ENCODE measurements at places on chromosomes 6 and 20.

GRCh38 chr6:107560657-107561056 is 70.7 kb downstream of the SOBP start:
- no peak for DNase-seq

DNA sequence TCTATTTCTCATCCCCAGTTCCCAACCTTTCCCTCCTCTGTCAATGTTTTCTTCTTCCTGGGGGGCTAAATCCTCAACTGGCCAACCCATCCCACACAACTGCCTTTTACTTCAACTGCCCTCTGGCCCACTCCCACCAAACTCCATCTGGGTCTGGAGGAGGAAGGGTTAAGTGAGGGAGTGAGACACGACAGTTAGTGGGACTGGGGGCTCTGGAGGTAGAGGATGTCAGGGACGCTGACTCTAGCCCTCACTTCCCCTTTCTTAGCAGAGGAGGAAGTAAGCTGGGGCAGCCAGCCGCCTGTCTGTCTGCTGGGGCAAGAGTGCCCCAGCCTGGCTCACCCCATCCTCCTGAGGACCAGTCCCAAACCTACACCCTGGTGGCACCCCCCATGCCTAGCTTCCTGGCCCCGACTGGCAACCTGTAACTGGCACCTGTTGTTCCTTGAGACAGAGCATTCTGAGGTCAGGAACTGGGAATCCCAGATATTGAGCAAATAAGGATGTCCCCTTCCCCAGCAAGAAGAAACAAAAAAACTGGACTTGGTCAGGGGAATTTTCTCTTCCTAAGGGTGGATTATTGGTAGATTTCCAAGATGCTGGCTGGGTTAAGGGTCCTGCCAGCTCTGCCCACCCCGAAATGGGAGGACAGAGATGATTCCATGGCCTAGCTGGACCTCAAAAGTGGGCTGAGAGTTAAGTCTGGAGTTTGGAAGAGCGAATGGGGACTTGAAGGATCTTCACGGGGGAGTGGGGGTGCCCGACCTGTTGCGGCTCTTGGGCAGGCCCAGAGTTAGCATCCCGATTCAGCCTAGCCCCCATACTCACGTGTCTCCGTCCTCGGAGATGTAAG is 971 bp downstream of the NFKBIE start:
- peak; percentile 33 for DNase-seq

GRCh38 chr20:20051767-20052073 is 546 bp downstream of the CRNKL1 start:
- no peak for DNase-seq

- no peak for DNase-seq
These were observed 54.1 kb upstream of the PTPRT start for GRCh38 chr20:43243672-43244269.

DNA sequence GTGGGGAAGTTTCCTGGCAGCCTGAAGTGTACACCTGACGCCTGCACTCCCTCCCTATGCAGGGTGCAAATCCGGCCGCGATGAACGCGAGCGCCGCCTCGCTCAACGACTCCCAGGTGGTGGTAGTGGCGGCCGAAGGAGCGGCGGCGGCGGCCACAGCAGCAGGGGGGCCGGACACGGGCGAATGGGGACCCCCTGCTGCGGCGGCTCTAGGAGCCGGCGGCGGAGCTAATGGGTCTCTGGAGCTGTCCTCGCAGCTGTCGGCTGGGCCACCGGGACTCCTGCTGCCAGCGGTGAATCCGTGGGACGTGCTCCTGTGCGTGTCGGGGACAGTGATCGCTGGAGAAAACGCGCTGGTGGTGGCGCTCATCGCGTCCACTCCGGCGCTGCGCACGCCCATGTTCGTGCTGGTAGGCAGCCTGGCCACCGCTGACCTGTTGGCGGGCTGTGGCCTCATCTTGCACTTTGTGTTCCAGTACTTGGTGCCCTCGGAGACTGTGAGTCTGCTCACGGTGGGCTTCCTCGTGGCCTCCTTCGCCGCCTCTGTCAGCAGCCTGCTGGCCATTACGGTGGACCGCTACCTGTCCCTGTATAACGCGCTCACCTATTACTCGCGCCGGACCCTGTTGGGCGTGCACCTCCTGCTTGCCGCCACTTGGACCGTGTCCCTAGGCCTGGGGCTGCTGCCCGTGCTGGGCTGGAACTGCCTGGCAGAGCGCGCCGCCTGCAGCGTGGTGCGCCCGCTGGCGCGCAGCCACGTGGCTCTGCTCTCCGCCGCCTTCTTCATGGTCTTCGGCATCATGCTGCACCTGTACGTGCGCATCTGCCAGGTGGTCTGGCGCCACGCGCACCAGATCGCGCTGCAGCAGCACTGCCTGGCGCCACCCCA is 1.2 kb downstream of the GPR6 start:
- no peak for DNase-seq

GRCh38 chr6:16939839-16940238 is 162.0 kb upstream of the STMND1 start:
- DNase-seq: no peak

DNA sequence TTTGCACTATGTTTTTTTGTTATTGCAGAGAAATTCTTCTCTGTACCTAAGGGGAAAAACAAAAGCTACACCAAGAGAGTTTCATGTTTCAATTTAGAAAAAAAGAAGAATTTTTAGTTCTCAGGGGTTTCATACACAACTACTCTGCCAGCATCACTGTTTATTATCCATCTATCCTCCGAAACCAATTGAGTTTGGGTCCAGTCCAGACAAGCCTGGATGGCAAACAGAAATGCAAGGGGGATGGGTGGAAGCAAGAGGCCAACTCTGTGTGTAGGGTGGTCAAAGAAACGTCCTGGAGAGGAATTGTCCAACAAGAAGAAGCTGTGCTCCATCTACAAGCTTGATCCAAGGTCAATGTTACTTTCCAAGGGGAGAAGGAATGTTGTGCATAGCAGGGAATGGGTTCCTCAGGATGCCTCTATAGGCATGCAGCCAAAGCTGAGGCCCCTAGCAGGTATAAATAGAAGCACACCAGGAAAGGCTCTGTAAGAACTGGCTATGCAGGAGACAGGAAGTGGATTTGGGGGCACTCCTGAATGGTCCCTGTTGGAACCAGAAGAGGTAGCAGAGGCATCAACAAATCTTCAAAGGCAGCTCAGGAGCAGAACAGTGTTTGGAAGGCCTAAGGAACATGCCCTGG is 64.4 kb downstream of the FILIP1 start:
- no peak for DNase-seq

DNA sequence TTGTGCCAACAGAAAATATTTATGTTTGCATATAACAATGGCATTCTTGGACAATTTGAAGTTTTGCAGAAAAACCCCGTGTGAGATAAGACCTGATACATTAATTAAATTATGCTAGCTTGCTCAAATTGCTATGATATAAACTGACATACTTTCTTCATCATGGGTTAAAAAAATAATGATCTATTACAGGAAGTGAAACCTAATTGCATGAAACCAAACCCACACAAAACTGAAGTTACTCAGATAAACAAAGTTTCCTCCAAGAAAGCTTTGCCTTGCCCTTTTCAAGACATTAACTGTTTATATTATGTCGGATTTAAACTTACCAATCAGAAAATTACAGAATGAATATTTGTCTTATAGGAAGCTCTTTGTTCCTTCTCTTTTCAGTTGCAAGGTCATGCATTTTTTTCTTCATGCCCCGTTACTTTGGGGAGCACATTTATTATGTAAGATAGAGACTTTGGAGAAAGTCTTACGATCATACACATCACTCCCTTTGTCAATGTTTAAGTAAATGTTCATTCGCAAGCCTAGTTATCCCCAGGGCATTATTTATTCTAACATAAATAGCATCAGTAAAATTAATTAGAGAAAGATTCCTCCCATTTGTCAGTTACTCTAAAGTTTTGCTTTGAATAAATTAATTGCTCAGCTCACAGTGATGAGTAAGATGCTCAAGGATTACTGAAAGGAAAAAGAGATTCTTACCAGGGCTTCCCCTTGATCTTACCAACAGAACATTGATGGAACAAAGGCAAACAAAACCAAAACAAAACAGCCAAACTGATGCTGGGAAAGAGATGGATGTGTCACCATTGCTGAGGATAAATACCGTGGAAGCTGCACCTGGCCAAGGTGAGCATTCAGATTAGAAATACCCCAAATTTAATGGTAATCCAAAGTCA is 14.8 kb upstream of the TMEM244 start:
- no peak for DNase-seq

GRCh38 chr20:59121714-59122565 is 41.7 kb upstream of the ZNF831 start:
- DNase-seq: no peak

GRCh38 chr6:16687045-16687444 is 74.2 kb downstream of the ATXN1 start:
- DNase-seq: no peak

GRCh38 chr6:97591955-97592354 is 308.9 kb upstream of the MMS22L start:
- DNase-seq: no peak

DNA sequence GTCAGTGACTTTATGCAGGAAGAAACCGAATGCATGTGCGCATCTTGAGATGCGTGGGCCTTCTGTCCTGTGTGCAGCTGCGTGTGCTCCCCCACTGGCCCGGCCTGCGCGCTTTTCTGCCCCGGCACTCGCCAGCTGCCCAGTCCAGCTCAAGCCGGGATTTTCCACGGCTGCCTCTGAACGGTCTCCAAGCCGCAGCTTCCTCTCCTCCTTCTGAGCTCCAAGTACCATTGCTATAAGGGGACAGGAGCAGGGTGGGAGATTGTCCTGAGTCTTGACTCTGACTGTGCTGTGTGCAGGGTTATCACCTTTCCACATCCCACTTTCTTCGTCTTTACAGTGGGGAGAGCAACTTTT is 302.8 kb downstream of the THBS2 start:
- no peak for DNase-seq

DNA sequence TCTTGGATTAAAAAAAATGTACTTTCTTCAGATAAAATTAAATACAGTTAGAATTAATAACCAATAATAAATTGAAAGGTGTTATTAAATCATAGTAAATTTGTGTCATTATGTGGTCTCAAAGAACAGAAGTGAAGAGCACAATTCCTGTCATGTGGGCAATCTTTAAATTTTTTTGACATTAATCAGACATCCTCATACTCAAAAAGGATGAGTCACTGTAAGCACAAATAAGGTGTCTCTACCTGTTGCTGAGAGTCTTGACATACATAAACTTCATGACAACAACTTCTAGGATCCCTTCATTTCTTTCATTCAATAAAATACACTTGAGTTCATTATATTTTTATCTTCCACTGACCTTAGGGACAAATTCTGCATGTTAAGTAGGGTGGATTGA is 76.1 kb downstream of the SLC22A3 start:
- DNase-seq: no peak

GRCh38 chr20:62548471-62548870 is 72.7 kb upstream of the GATA5 start:
- DNase-seq: no peak

- DNase-seq: no peak
These were observed 73.6 kb downstream of the LCA5 start for GRCh38 chr6:79463621-79464050.

DNA sequence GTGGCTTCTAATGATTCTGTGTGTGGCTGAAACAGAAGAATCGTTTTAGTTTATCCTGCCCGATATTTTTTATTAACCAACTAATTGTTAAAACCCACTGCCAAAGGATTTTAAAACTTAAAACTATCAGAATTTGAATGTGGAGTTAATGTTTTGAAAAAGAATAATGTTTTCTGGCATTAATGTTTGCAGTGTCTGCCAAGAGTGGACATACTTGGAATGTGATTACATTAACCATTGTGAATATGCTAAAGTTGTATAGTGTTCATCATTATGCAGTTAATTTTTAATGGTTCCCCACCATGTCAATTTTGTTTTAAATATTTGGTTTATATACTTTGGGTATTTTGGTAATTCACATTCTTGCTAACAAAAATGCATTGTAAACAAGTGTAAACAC is 24.4 kb downstream of the DCBLD1 start:
- DNase-seq: no peak

DNA sequence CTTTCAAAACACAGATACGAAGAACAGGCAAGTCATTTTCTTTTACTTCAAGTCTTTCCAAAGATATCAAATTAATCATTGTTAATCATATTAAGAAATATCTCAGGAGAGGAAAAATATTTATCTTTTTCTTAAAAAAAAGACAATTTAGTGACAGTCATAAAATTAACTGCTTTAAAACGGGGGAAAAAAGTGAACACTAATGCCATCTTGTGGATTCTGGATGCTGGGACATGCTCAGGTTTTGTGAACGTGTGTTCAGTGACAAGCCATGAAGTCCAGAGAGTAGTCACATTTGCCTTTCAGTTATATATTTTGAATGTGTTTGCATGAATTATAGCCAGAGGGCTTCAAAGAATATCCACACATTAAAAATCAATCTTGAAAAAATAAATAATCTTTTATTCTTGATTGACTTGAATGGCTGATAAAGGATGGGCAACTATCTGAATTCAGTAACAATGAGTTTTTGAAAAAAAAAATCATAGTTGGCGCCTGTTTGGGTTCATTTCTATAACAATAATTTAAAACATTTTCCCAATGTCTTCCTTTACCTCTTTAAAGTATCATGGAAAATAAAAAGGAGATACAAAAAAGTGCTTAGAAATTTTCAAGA is 74.7 kb upstream of the NOX3 start:
- DNase-seq: no peak

DNA sequence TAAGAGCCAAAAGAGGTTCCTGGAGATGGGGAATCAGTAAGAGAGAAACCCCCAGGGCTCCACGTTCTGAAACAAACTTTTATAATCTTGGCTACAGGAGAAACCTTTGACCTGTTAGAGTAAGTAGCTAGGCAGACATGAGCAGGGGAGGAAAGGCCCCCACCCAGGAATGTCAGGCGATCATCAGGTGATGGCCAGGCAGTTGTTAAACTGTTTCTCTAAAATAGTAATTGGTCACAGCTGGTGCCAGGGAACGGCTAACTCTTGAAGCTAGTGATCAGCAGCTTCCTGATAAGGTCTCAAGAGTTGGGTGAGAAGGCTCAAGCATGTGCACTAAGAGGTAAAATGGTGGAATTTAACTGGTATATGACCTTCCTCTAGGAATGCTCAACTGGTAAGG is 263.8 kb downstream of the HDGFL1 start:
- no peak for DNase-seq
